ENCODE measurements at places on chromosomes 2 and 18.

- no peak for DNase-seq
Observed at GRCh38 chr2:71860381-71860926, 287.2 kb downstream of the CYP26B1 start.

DNA sequence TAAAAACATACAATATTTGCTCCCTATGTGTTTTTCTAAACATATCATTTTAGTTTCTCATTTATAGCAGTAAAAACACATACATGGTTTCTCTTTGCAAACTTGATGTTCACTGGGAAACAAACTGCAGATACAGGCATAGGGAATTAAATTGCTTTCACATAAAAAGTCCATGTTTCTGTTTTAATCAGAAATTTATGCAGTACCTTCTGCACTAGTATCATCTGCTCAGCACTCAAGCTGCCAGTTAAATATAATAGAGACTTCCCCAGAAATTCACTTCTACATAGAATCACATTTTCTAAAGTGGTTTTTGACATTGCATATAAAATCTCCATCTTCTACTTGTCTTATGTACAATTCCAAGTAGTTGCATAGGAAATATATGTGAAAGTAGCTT lies 1107.3 kb upstream of the NRXN1 start:
- DNase-seq, result no peak

DNA sequence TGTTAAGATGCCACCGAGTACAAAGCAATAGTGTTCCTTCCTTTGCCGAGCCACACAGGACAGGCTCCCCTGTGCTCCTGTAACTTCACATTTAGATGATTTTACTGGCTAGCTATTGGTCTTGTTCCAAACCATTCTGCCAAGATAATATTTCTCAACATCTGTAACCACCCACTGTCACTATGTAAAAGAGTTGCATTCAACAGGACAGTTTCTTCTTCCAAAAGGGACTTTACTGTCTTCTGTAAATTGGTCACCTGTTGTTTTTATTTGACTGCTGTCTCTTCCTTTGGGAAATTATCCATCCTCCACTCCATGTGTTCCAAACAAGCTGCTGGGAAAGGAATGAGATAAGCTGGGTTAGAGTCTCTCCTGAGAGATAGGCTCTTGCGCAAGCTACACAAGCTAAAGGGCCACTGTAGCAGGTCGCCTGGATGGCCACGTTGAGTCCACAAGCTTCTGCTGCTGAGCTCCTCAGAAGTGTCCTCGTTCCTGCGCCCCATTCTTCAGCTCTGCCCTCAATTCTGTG lies 14.4 kb upstream of the BZW1 start:
- no peak for DNase-seq

DNA sequence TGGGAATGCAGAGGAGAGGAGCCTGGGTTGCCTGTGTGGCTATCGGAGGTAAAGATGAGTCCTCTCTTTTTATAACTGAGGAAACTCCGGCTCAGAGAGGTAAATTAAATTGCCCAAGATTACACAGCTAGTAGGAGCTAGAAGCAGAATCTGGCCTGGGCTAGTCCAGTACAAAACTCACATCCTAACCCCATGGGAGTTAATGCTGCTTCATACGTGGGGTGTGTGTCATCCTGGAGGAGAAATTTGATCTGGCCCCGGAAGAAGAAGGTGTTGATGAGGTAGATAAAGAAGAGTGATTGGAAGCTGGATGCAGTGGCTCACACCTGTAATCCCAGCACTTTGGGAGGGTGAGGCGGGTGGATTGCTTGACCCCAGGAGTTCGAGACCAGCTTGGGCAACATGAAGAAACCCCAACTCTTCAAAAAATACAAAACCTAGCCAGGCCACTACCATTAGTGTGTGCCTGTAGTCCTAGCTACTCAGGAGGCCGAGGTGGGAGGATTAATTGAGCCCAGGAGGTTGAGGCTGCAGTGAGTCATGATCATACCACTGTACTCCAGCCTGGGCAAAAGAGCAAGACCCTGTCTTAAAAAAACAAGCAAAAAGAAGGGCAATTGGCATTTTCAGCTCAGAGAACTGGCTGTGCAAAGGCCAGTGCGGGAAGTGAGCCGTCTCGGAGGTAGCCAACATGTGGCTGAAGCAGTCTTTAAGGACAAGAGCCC lies 33.7 kb downstream of the CTIF start:
- DNase-seq, result peak; percentile 42

- DNase-seq, result peak; percentile 65
Observed at GRCh38 chr2:24981411-24982136, 9.8 kb upstream of the DNAJC27 start.

DNA sequence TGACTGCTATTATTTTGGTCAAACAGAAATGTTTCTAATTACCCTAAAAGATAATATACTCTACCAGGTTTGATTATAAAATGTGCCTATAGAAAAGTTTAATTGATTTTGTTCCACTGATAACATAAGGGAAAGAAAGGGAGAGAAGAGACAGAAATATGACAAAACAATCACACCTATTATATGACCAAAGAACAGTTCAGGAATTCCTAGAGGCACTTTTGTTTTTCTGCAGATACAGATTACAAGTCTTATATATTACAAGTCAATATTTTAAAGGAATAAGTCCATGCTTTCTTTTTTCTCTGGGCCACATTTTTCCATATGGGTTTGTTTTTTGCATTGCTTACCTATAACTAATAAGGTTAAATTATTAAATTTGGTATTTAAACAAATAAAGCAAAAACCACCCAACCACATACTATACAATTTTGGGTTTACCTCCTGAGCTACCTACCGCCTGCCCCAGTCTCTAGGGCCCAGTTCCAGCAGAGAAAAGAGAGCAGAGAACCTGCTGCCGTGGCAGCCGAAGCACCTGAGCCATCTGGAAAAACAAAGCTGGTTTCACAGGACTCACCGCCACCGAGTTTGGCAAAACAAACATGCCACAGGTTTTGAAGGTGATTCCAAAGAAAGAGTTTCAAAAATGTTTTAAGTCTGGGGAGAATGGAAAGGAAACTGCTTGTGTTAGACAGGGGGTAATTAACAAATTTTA lies 92.1 kb downstream of the DYM start:
- no peak for DNase-seq

DNA sequence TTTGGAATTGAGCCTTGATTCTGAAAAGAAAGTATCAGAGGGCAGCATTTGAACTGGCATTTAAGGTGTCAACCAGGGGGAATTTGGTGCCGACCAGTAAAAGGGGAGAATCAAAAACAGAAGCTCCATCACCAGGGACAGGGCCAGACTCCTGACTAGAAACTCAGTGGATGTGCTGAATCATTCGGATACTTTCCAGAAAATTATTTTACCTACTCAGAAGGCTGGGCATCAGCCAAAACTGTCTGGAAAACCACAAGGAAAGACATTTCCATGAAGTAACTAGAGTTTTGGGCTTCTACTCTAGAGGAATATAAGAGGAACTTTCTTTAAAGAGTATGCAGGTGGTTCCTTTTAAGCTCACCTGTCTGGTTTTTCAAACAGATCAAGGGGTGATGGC lies 756.6 kb downstream of the RNF144A start:
- peak; percentile 78 for DNase-seq

- DNase-seq, result peak; percentile 96
Observed at GRCh38 chr18:55405893-55406406, 182.0 kb downstream of the TCF4 start.

DNA sequence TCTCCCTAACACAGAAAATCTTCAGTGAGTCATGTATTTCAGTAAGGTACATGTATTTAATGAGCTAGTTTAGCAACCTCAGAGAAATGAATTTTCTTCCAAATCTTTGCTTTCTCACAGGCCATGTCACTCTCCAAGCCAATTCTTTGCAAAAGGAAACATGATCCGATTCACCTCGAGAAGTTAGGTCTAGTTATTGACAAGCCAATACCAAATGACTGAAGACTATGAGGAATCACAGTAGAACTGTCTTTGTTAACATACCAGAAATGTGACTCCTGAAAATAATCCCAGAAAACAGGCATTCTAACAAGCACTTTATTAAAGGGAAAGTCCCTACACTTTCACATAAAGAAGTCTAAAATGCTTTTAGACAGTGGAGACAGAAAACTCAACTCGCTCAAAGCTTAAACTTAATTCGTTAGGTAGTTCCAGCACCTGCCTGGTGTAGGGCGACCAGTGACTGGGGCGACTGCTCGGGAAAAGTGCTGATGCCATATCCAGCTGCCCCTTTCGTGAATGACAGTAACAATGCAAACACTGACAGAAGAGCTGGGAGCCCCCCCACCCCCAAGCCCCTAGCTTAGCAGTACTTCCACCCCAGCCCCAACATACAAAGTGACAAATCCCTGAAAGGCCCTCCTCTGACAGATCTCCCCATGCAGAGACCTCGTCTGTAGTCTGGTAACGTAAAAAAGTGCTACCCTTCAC lies 1.8 kb downstream of the MEMO1 start:
- peak; percentile 30 for DNase-seq

GRCh38 chr2:39392672-39393071 lies 44.4 kb downstream of the MAP4K3 start:
- no peak for DNase-seq

GRCh38 chr2:210475706-210476105 lies 853 bp downstream of the LANCL1 start:
- DNase-seq, result no peak

GRCh38 chr18:26190506-26190905 lies 35.7 kb upstream of the TAF4B start:
- no peak for DNase-seq

DNA sequence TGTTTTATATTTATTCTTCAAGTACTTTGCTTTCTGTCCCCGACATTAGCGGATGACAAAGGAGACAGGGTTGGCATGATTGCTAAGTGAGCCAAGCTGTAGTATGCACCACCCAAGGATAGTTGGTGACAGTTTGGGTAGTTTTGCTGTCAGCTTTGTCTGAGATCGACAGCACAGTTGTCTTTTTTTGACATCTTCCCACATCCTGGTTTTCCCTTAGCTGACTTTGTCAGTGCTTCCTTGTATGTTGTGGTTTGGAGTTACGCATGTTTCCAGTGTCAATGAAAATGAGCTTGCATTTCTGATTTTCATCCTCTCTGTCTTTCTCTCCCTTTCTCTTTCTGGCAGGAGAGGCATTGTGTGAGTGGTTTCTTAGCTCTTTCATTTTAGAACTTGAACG lies 44.6 kb upstream of the DOCK10 start:
- DNase-seq, result peak; percentile 19

DNA sequence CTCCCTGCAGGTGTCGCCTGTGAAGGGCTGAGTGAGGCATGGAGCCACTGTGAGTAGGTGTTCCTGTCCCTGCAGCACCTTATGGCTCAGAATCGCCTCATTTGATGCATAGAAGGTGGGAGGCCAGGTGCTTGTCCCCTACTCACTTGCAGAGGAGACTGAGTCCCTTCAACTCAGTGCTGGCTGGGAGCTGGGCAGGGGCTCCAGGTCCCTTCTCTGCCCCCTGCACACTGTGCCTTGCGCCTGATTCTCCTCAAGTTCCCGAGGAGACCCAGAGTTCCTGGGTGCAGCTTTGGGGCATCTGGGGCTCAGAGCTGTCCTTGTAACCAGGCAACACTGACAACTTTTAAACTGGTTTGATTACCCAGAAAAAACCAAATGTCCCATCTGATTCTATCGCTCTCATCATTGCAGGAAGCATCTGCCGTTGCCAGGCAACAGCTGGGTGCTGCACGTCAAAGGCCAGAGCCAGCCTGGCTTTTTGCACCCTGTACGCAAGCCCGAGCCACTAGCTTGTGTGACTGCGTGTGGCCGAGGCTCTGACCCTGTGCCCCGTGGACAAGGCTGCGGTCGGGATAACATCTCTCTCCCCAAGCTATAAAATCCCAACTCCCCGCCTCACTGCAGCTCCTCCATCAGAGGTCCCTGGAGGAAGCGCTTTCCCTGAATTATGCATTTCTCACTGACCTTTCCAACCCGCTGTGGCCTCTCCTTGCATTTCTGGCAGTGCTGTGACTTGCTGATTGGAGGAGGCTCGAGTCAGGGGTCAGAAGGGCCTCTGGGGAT lies 130.8 kb upstream of the HDAC4 start:
- no peak for DNase-seq

GRCh38 chr2:118855451-118856279 lies 8.2 kb upstream of the EN1 start:
- DNase-seq, result peak; percentile 94

DNA sequence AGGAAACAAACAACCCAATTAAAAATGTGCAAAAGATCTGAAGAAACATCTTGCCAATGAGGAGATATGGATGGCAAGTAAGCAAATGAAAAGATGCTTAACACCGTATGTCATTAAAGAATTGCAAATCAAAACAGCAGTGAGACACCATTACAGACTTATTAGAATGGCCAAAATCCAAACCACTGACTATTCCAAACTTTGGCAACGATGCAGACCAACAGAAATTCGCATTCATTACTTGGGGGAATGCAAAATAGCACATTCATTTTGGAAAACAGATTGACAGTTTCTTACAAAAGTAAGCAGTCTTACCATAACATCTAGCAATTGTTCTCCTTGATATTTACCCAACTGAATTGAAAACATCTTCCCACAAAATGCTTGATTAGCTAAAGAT lies 1118.7 kb downstream of the SUCLG1 start:
- DNase-seq, result no peak

DNA sequence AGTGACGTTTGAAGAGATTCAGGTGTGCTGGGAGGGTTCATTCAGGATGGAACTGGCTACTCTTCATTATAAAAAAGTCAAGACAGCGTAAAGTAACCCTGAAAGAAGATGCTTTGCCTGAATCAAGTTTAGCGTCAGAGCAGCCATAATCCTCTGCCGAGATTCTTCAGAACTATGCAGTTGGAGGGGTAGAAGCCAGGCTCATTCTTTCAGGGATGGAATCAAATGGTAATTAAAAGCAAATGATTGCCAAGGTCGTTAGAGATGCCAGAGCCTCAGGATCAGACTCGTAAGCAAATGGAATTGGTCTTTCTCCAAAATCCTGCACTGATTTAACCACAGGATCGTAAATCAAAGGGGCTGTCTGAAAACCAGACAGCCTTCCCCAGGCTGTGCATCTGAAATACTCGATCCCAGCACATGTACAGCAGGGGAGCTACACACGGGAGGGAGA lies 21.9 kb downstream of the APCDD1 start:
- peak; percentile 98 for DNase-seq

DNA sequence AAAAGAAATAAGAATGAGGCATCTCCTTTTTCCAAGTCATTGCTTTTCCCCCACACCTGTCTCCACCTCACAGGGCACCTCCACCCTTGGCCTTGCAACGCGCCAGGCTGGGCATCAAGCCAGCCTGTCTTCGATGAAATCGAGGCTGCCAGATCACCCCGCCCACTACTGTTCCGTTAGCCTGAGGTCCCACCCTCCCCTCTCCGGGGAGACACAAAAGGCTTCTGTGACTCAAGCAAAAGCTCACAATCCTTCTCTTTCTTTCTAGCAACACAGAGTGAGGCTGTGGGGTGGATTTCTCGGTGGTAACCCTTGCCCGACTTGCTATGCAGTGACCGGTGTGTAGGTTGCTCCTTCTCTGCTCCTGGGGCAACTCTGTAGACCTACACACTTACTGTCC lies 9.9 kb downstream of the TNP1 start:
- DNase-seq, result no peak

- DNase-seq, result no peak
Observed at GRCh38 chr2:59874361-59874760, 679.1 kb downstream of the BCL11A start.

DNA sequence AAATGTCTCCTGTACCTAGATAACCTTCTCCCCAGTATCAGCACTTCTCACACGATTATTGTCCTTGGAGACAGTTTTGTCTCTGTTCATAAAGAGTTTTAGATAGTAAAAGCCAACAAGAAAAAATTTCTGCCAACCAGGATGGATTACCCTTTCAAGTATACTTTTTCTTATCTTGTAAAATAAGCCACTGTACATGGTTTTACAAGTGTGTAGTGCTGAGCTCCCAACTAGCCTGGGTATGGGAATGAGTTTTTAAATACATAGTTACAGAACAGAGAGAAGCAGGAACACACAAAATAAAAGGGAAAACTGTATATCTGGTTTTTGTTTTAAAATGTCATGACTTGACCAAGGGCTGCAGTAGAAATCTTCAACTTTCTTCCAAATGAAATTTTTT lies 76.7 kb downstream of the C18orf54 start:
- no peak for DNase-seq

Measured in fibroblast of skin of abdomen (primary cell).